NCI-H446 treated with DMSO at 0.1 percent for 48 hours (cell line): ENCODE measurements at places on chromosomes 1 and 21.

DNA sequence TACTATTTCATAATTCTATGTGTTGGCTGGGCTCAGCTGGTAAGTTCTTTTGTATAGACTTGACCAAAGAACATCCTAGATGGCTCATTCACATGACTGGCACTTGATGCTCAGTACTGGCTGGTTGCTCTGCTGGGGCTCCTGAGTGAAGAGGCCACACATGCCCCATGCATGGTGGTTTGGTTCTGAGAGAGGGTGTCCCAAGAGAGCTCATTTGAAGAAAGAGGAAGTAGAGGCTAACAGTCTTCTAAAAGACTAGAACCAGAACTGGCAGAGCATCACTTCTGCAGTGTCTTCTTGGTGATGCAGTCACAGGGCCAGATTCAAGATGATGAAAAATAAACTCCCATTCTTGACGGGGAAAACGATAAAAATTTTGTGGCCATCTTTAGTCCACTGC is 5.2 kb upstream of the BACH1 start:
- DNase-seq = no peak

- DNase-seq = no peak
These were observed 3.4 kb upstream of the LACTBL1 start for GRCh38 chr1:22976127-22976460.

GRCh38 chr1:155175927-155176371 is 2.3 kb downstream of the TRIM46 start:
- no peak for DNase-seq

DNA sequence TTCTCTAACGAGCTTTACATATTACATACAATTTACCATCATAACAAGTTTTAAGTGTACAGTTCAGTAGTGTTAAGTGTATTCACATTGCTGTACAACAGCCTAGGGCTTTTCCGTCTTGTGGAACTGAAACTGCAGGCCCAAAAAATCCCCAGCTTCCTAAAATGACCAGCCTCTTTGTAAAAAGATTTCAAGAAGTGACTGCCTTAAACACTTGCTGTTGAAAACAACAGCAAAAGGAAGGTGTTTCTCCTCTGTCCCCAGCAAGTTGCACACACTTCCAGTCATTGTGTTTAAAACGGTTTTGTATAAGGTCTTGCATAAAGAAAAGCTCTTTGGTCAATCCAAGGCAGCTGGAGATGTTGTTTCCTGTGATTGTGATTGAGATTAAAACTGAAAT is 16.0 kb upstream of the GBP1 start:
- DNase-seq = no peak

DNA sequence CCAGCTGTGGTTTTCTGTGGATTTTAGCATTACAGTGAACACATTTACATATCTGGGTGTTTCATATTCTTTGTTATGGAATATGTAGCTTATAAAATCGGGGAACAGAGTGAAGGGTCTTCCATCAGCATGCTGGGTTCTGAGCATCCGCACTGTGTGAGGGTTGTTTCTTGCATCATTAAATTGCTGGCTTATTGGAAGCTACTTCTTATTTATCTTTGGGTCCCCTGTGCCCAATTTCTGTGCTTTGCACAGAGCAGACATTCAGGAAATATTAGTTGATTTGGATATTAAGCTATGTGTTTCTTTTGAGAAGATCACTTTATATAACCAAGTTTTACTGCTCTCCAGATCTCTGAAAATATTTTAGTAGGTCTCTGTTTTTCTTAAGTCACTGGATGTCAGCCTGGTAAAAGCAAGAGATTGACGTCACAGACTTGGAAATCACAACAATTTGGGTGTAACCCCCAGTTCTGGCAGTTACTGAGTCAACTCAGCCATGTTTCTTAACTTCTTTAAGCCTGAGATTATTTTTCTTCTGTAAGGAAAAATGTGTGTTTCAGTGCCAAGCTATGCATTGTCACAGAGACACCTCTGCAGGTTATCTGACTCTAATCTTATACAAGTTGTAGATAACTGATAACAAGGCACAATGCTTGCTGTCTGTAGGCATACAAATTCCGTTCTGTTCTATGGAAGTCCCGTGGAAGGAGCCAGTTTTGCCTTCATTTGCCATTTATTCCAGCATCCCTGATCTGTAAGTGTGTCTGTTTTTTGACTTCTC is 258.3 kb upstream of the KAZN start:
- no peak for DNase-seq

DNA sequence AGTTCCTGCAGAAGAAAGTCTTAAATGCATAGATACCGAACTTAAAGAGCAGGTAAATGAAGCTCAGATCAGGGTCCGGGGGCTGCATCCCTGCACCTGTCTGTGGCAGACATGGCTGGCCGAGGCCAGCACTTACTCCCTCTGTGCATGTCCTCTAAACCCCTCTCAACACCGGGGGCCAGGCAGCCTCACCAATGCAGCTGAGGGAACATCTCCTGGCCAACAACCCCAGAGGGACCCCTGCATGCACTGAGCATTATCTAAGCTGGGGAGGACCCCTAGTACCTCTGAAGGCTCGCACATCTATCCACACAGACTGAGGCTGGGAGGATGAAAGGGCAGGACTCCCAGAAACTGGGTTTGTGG is 18.4 kb downstream of the TTC34 start:
- no peak for DNase-seq

GRCh38 chr1:193656841-193657240 is 470.4 kb upstream of the B3GALT2 start:
- DNase-seq = no peak

DNA sequence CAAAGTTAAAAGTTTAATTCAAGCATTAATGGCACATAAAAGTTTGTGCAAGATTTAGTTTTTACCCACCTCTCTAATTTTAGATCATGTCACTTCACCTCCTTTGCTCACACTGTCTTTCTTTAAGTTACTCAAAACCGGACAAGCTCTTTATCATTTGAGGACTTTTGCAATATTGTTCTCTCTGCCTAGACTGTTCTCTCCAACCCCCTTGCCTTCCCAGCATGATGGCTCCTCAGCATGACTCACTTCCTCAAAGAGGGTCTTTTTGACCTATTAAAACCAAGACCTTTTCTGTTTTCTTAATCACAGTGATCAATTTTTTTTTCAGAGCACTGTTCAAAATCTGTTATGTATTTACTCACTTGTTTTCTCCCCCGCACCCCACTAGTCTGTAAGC is 61.3 kb downstream of the XKR8 start:
- DNase-seq = no peak

GRCh38 chr1:101532377-101532776 is 295.6 kb downstream of the S1PR1 start:
- DNase-seq = no peak

GRCh38 chr1:58577654-58578030 is 590 bp upstream of the TACSTD2 start:
- DNase-seq = no peak

- DNase-seq = no peak
These were observed 27.9 kb downstream of the ANGEL2 start for GRCh38 chr1:212987702-212988322.

DNA sequence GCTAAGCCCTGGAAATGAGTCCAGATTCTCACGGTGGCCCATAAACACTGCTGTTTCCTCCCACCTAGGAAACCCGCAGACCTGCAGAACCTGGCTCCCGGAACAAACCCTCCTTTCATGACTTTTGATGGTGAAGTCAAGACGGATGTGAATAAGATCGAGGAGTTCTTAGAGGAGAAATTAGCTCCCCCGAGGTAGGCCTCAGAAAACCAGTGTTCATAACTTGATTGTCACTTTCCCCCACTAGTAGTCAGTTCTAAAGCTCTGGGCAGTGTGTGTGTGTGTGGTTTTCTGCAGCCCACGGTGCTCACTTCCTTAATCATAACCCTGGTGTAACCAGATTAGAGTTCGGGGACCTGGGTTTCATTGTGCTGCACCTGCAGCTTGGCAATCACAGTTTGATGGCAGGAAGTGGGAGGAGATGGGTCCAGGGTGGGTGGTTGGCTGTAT is 39.1 kb downstream of the CLIC6 start:
- no peak for DNase-seq

- DNase-seq = no peak
These were observed 3.5 kb upstream of the RNF220 start for GRCh38 chr1:44401256-44402228.
